ENCODE measurements at places on chromosomes 13 and 19.
A peak's percentile ranks its signal among the peaks of the same experiment; 100 is the strongest.

GRCh38 chr19:13606156-13606555 lies 99.9 kb upstream of the CACNA1A start:
- DNase-seq: no peak
- H3K27ac ChIP-seq: no peak overlapping the region
- H3K4me3 ChIP-seq: no peak overlapping the region
- no peaks in the 10 kb centered on the region for H3K36me3 ChIP-seq

- no peak overlapping the region for H3K27ac ChIP-seq
- no peaks in the 10 kb centered on the region for H3K27me3 ChIP-seq
- peaks cover 22% of the 10 kb centered on the region for H3K4me1 ChIP-seq
- no peak for DNase-seq
These were observed 159.1 kb downstream of the DLEU7 start for GRCh38 chr13:50684366-50684765.

DNA sequence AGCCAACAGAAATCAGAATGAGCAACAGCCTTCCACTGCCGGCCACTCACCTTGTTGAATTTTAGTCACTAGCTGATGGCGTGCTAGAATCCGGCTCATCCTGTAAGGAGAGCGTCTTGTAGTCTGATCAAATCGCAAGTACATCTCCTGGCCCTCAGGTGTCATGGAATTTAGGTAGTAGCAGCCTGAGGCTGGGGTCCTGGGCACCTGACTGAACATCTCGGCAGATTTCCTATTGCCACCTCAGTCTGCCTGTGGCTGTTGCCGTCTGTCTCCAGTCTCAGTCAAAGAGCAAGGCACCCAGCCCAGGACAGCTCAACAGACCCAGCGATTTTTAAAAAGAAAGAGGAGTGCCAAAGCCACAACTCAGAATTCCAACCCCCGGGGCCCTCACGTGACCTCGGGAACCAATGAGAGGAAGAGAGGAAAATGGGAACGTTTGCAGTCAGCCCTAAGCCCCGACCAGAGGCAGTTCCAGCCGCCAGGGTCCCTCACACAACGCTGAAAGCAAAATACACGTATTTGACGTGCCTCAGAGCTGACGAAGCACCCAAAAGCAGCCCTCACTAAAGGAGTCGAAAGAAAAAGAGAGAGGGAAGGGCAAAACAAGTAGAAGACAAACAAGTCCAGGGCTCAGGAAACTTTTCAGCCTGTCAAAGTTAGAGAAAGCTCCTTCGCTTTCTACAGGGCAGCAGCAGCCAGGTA lies at the start of gene STARD13:
Gene STARD13 (minus strand): TSS at position 336 of the 705 bp plus-strand sequence. CDS start 117 bp downstream, at position 219.
- peak within 1 kb of the TSS; percentile 53 for H3K4me3 ChIP-seq
- no peak within 1 kb of the TSS for H3K27ac ChIP-seq
- H3K27me3 ChIP-seq: no peaks in the 10 kb centered on the region
- no peaks in the 10 kb centered on the region for H3K36me3 ChIP-seq
- peak; percentile 91 for DNase-seq
- H3K4me1 ChIP-seq: peaks cover 12% of the 10 kb centered on the region

GRCh38 chr19:45175515-45176345 lies 2.3 kb downstream of the TRAPPC6A start:
- H3K27ac ChIP-seq: no peak overlapping the region
- peaks cover 14% of the 10 kb centered on the region for H3K27me3 ChIP-seq
- H3K36me3 ChIP-seq: no peaks in the 10 kb centered on the region
- H3K4me3 ChIP-seq: no peak overlapping the region
- peaks cover 10% of the 10 kb centered on the region for H3K4me1 ChIP-seq

Measured in neural progenitor cell (in vitro differentiated cells).